ENCODE measurements at places on chromosomes 5 and 9.

- DNase-seq, result peak; percentile 64
These were observed at the start of gene JADE2 for GRCh38 chr5:134524826-134525682. Gene JADE2, plus strand, starts transcription at chr5:134525670. Its CDS starts 10,188 bp downstream, at chr5:134535858.

DNA sequence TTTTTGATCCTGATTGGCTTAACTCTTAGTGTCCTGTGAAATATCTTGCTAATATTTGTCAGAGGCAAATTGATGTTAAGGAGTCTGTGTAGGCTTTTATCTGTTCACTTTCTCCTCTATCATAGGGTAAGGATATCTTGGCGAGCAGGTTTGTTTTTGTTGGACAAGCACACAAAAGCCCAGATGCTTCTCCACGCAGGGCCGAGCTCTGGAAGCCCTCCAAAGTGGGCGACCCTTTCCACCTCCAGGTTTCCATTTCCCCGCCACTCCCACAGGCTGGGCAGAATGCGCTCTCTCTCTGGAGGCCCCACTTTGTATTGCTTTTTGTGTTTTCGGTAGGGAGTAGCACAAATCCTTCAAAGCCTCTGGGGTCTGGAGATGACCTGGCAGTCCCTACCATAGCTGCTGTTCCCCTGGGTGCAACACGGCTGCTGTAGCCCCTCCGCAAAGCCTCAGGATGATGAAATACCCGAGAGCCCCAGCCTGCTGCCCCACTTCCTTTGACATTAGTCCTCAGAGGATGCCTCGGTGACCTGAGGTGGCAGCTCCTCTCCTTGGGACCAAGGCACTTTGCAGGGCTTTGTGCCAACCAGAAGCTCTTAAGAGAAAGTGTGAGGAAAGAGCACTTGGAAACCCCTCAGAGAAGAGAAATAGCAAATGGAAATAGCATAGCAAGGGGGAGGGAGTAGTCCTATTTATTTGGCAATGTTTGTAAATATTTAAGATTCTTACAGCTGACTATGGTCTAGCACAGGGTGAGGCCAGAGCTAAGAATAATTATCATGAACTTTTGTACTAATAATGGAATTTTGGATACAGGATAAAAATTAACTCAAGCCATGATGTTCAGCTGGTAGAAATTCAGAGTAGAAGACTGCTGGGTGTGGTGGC is 122.8 kb downstream of the ARHGEF28 start:
- DNase-seq, result no peak

- no peak for DNase-seq
These were observed 4.5 kb upstream of the PCDH1 start for GRCh38 chr5:141882594-141883183.

- DNase-seq, result peak; percentile 64
These were observed 22.1 kb downstream of the PTCH1 start for GRCh38 chr9:95494416-95495371.

DNA sequence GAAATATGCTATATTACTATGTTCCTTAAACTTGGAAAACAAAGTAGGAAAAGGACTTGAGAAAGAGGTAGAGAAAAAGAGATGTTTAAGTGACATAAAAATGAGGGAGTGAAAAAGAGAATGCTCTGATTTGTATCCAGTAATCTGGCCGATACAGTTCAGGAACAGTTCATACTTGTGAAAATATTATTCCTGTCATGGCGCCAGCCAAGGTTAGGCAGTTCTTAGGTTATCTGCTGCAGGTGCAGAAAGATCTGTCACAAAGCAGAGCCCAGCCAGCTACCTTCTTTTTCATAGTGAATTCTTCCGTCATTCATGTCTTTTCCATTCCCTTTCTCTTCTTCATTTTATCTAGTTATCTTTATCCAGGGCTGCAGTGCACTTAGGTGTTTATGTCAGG is 256.3 kb downstream of the ADAMTSL1 start:
- DNase-seq, result no peak
